Eye (tissue), 1 donor: ENCODE measurements at places on chromosomes 5 and 9.

- peak; percentile 33 for DNase-seq
Observed at GRCh38 chr5:52605317-52606313, 182.1 kb upstream of the ITGA1 start.

- no peak for DNase-seq
Observed at GRCh38 chr5:62341783-62342475, 35.9 kb downstream of the KIF2A start.

DNA sequence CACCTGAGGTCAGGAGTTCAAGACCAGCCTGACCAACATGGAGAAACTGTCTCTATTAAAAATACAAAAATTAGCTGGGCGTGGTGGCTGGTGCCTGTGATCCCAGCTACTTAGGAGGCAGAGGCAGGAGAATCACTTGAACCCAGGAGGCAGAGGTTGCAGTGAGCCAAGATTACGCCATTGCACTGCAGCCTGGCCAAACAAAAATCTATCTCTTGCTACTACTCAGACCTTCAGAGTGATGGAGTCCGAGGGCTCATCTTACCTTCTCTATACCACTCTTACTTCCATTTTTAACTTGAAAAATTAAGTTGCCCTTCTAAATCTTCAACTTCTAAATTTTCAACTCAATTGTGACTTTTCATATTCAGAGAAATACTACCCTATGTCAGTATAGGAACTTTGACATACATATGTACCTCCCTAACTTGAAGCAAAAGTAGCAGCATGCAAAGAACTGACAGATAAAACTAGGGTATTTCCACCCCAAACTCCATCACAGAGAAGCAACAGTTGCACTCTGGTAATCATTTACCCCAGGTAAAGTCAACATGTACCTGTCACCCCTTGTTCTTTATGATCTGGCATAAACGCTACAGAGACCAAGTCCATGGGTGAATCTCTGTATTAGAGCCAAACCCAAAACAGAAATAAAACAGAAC is 11.4 kb downstream of the ZFAND5 start:
- no peak for DNase-seq

GRCh38 chr9:96550659-96551058 is 69.0 kb downstream of the CDC14B start:
- DNase-seq = no peak

- DNase-seq = no peak
Observed at GRCh38 chr5:32261198-32261597, 51.5 kb downstream of the MTMR12 start.

DNA sequence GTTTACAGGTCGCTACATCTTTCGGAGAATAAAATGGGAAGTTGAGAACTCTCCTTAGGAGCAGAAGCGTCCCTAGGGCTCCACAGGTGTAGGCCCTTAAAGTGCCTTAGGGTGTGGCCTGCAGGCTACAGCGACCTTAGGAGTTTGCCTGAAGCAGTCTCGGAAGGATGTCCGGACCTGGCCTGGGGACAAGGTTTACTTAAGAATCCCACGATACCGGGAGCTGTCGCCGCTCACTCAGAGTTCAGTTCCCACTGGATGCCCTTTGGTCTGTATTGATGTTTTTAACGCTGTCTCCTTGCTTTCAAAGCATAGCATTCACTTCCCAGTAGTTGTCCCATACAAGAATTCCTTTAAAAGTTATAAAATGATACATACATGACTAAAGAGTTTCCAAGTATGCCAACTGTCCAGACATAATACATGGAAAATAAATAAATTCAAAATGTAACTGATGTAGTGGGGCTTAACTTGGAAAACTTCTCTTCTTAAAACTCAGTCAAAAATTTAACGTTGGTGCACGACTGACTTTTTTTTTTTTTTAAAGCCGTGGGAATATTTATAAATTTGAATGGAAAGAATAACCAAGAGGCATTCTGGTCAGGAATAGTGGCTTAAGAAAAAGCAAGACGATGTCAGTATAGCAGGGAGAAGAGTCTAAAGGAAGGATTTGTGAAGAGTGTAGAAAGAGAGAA is 848 bp downstream of the RAD50 start:
- DNase-seq = no peak

DNA sequence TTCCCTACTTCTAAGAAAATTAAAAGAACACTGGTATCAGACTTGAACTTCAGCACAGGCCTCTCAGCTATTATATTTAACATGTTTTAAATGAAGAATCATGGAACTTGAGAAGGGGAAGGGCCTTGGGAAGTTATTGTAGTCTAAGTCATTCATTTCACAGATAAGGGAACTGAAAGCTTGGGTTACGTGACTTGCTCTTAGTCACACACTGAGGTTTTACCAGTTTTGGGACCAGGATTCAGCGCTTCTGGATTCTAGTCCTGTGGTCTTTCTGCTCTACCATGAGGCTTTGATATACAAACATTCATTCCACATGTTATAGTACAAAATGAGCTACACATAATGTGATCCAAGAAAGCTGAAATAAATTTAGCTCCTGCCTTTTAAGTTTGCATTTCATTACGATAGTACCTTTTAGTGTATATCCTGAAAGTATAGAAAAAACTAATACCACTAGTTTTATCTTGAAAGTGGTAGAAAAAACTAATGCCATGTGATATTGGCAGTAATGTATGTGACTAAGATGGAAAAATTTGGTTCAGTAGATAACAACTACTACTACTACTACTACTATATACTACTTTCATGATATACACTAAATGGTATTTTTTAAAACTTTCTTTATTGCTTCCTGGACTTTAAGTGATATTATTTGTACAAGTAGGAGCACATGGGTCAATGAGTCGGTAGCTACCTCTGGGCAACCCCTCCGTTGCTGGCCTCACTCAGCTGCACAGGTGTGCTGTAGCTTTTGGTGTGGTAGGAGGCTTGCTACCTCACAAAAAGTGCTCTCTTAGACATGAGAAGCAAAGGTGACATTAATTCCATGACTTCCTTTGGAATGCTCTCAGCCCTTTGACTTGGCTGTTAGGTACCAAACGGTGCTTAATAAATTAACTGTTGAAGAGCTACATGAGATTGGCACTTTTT is 40.7 kb downstream of the F2RL2 start:
- no peak for DNase-seq

GRCh38 chr5:177995691-177996595 is at the start of gene PROP1:
PROP1 (minus strand) TSS chr5:177996242; CDS start chr5:177995933, 309 bp downstream.
- DNase-seq = no peak

DNA sequence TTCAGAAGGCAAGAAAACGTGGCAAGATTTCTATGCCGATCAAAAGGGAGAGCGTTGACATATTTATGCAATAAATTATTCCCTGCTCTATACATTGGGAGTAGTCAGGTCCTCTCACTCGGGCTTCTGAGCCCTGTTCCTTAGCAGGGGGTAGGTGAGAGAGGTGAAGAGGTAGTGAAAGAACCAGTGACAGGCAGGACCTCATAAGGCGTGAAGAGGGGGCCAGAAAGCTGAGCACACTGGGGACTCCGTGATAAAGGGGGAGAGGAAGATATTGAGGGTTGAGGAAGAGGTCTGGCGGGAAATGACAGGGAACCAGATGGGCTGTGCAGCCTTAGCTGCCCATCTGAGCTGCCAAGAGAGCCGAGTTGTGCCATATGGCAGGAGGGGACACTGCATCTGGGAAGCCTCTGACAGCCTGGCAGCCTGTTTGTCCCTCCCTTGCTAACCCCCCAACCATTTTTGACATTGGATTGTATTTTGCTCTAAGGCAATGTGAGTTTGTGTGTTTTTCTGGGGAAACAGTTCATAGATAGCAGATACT is 782 bp upstream of the CDC20B start:
- DNase-seq = no peak

DNA sequence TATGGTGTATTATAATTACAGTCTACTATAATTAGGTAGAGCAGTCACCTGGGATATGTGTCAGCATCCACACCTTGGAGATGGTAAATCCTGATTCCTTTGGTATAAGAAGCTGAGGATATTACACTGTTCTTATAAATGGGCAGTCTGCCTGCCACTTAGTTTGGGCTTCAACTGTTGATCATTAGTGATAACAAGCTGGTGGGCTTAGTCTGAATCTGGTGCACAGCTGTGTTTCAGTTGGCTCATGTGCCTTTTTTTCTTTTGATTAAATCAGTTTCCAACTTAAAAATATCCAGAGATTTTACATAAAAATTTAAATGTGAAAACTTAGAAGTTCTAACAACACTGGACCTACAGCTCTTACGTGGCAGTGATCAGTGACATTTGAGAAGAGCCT is 21.2 kb downstream of the LVRN start:
- no peak for DNase-seq

- no peak for DNase-seq
Observed at GRCh38 chr5:153866176-153866575, 172.5 kb downstream of the FAM114A2 start.

- DNase-seq = peak; percentile 97
Observed at GRCh38 chr5:174045470-174046025, at the start of gene NSG2. NSG2 (plus strand) TSS chr5:174045706; CDS start chr5:174046756, 1,050 bp downstream.

GRCh38 chr5:140018920-140019644 is 24.0 kb downstream of the NRG2 start:
- no peak for DNase-seq

DNA sequence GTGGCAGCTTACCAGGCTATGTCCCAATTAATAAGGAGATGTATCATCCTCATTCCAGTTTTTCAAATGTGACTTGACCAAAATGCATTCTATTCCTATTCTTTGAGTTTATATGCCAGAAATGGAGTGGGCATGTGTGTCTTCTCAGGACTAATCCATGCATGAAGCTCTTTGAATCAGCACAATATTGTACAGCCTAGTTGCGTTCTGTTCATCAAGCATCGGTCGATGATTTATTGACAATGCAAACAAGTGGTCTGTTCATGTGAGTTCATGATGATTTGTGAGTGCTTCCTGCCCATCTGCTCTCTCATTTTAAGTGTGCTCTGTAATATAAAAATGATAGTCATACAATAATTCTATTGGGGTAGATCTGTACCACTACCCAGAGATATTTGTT is 48.3 kb downstream of the PALM2AKAP2 start:
- no peak for DNase-seq

- DNase-seq = no peak
Observed at GRCh38 chr9:4225291-4226028, 74.4 kb downstream of the GLIS3 start.

GRCh38 chr5:179870403-179870903 is 11.8 kb upstream of the MRNIP start:
- DNase-seq = peak; percentile 83

GRCh38 chr9:81613002-81613812 is 76.1 kb downstream of the TLE1 start:
- peak; percentile 77 for DNase-seq

DNA sequence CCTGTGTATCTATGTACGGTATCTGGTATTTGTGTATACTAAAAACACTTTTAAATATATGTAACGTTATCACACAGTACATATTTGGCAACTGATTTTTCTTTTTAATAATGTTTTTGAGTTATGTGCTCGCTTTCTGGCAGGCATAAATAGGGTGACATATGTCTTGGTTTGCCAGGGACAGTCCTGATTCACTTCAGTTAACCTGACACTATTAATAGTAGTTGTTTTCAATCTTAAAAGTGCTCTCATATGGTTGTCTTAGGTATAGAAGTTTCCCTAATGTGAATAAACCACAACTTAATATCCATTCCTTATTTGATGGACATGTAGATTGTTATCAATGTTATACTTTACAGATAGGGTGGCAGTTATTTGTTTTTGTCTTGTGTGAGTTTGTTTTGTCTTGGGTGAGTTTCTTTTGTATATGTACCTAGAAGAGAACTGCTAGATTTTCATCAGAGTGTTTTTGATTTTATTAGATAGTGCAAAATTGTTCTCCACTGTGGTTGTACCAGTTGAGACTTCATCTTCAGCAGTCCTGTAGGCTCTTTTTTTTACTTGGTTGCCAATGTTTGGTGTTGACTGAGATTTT is 7.9 kb downstream of the G3BP1 start:
- no peak for DNase-seq

DNA sequence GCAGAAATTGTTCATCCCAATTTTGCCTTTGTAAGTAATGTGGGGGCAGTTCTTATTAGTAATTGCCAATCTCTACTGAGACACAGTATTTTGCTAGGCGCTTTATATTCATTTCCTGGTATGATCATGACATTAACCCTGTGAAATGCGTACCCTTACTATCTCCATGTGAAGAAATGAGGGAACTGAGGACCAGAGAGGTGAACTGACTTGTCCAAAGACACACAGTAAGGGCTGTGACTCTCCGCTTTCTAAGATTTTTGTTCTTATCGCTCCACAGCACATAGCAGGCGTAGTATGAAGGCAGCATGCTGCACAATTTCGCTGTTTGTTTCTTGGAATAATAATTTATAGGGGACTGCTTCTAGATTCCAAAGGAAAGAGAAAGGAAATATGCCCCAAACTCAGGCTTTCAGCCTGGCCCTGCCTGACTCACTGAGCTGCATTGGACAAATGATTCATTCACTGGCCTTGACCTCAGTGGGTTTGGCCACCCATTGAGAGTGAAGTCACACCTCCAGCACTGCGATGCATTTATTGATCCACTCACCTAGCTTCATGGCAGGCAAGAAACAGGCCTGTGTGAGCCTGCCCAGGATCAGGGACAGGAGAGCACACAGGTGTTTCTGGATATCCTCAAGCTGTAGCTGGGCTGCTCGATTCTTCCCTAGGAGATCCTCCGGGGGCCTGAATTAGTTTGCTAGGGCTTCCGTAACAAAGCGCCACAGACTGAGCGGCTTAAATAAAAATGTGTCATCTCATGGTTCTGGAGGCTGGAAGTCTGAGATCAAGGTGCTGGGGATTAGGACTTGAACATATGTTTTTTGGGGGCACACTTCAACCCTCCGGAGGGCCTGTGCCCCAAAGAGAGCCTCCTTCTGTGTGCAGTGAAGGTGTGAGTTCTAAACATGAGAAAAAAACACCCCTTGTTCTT is 7.2 kb upstream of the DUSP1 start:
- DNase-seq = no peak

- DNase-seq = no peak
Observed at GRCh38 chr9:98780059-98780749, 16.2 kb downstream of the ANKS6 start.

DNA sequence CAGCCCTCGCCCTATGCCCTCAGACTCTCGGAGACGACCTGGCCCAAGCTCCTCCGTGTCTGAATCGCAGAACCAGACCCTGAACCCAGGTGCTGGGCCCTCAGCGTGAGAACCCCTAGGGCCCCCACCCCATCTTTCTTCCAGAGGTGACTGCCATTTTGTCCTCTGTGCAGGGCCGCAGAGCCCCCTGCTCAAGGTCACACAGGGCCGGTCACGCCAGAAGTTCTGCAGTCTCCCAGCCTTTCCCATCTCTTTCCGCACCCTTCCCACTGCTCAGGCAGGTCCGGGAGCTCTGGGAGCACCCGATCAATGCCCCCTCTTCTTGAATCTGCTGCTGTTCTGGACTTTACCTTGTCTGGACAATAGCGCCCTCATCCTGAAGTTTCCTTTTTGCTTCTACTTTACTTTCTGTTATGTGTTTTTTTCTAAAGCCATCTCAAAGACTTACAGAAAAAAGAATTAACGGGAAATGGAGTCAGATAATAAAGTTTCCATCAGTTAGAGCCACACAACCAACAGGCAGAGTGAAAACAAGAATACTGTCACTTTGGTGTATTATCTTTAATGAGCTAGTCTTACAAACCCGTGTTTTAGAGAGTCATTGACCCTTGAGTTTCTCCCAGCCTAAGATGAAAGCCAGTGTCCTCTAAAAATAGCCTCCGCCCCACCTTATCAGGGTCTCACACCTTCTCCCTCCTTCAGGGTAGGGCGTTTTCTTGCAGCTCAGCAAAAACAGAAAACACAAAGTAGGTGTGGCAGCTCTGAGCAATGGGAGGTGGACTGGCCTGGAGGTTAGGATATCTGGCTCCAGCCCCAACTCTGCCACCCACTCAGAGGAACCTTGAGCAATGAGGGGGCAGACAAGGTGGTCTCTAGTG is 1.8 kb downstream of the TMOD1 start:
- DNase-seq = no peak
